ENCODE measurements at places on chromosomes 16 and 17.

GRCh38 chr17:72185564-72185963 is 64.7 kb downstream of the SOX9 start:
- no peak for DNase-seq

- no peak for DNase-seq
Observed at GRCh38 chr17:68011199-68011665, 15.0 kb upstream of the C17orf58 start.

DNA sequence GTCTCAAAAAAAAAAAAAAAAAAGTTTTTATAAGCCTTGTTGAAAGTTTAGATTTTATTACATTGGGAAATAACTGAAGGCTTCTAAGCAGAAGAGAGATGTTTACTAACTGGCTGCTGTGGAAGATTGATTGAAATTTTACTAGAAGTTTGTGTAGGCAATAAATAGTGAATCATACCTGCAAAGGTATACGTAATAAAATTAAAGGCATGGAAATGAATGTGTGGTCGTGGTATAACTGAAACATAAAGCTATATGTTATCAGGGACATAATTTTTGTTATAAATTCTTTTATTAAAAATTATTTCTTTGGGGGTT is 8.7 kb downstream of the LUC7L3 start:
- no peak for DNase-seq

DNA sequence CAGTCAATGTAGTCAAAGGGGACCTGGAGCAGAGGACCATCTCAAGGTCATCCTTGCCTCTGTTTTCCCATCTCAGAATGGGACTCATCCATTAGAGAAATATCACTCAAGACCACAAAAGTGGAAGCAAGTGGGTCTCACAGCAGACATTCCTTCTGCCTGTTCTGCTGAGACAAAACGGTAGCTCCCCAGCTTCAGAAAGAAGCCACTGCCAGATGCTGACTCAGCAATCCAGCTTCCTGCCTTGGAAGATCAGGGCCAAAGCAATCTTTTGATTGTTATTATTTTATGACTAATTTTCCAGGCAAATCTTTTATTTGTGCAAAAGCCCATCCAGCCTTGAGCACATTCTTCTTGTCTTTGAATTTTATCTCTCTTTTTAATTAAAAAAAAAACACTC is 86.8 kb downstream of the CCT6B start:
- no peak for DNase-seq

DNA sequence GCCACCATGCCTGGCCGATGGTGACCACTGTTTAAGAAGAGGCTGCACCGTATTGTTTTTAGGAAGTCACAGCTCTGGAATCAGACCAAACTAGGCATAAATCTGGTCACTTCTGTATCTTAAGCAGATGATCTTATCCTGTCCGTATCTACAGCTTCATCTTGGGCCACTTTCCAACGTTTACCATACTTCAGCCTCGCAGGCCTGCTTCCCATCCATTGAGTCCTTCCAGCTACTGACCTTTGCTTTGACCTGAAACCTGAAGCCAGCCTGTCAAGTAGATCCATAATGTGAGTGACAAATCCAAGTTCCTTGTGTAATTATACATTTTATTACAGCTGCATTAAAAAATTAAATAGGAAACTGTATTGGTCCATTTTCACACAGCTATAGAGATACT is 1033.0 kb downstream of the CDH11 start:
- DNase-seq: no peak

GRCh38 chr16:76681296-76681695 is 404.1 kb downstream of the CNTNAP4 start:
- DNase-seq: no peak

GRCh38 chr17:39925282-39926134 is 1.9 kb downstream of the ORMDL3 start:
- peak; percentile 46 for DNase-seq

- no peak for DNase-seq
Observed at GRCh38 chr16:86186313-86186712, 287.4 kb downstream of the IRF8 start.

DNA sequence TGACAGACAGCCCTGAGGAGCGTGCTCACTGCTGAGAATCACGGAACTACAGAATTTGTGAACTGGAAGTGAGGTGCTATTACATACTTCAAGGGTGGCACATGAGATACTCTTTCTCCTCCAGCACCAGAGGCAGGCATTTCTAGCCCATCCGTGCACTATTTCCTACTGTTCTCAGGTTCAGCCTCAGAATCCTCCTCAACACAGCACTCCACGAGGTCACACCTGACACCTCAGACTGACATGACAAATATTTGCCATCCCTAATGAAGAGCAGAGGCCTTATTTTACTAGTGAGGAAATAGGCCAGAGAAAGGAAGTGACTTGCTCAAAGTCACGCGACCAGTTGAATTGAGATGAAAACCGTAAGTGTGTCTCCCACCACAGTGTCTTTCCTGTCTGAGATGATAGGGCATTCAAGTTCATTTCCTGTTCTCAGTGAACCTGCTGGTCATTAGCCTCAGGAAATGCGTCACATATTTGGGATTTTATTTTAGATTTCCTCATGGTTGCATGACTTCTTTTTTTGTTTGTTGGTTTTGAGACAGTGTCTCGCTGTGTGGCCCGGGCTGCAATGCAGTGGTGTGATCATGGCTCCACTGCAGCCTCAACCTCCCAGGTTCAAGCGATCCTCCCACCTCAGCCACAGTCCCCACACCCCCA is 23.6 kb downstream of the SEZ6 start:
- no peak for DNase-seq

DNA sequence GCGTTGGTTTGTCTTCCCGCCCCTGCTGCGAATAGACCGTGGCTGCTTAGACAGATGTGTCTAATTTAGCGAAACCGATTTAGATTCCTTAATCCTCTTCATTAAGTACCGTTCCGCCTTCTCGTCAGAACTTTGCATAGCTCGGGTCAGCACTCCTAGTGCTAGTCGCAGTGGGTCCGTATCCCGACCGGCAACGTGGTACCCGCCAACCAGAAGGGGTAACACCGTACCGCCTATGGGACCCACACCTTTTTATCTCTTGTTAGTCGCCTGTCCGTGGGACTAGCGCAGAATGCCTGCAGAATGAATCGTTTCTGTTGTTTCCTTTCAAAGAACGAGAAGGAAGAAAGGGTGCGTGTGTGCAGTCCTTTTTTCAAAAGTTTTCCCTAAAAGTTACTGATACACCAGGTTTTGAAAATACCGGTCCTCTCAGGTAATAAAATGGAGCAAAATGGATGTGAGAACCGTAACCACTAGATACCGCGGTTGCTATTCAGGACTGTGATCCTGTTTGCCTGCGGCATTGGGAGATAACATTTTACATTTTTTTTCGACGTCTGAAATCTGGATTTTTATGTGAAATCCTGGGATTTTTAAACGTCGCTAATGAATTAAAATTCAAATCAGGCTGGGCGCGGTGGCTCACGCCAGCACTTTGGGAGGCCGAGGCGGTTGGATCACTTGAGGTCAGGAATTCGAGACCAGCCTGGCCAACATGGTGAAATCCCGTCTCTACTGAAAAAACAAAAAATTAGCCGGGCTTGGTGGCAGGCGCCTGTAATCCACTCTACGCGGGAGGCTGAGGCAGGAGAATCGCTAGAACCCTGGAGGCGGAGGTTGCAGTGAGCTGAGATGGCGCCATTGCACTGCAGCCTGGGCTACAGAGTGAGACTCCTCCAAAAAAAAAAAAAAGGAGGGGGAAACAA is 998 bp upstream of the SRSF1 start:
- no peak for DNase-seq

DNA sequence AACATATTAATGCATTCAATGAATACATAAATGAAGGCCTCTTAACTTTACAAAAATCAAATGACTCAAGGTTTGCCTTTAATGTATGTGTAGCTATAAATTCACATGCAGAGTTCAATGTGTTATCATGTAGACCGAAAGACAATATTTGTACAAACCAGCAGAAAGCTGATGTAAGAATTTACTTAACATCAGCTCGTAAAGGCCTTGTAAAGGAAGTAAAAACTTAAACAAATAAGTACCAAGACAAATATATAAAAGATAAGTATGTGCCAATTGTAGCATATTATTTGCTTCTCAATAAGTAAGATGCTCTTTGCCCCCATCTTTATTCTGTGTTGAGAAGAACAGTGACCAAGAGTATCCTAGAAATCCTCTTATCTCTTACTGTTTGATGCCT is 105.7 kb downstream of the SYCE1L start:
- DNase-seq: no peak

- no peak for DNase-seq
Observed at GRCh38 chr17:42886283-42887176, 14.1 kb upstream of the G6PC1 start.

DNA sequence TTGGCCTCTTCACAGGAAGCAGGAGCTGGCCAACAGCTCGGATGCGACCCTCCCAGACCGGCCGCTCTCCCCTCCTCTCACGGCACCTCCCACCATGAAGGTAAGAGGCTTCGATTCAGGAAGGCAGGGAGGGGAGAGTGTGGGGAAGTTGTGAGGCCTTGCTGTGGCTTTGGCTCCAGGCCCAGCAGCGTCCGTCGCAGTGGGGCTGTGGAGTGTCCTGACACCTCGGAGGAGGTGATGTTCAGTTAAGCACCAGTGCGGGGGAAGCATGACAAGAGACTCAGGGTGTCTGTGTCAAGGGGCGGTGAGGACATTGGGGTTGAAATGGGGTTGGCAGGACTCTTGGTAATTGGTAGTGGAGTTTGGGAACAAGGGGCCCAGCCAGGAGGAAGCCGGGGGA is 109.0 kb downstream of the RAP1GAP2 start:
- DNase-seq: no peak

DNA sequence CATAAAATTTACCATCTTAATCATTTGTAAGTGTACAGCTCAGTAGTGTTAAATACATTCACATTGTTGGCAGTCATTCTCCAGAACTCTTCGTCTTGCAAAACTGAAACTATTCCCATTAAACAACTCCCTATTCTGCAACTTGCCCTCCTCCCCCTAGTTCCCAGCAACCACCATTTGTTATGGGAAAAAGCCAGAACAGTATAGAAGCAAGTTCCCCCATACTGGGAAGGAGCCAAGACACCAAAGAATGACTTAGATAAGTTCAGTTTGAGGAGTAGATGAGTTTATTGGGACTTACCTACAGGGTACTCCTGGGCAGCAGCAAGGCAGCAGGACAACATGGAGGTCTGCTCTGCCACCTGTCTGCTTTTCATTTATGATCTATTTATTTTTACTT is 39.3 kb upstream of the TEKT1 start:
- DNase-seq: no peak

GRCh38 chr16:52501746-52502145 is 45.2 kb downstream of the TOX3 start:
- DNase-seq: no peak

GRCh38 chr16:12315330-12316136 is 339.0 kb downstream of the SNX29 start:
- no peak for DNase-seq
